ENCODE measurements at places on chromosomes 4 and X.

GRCh38 chrX:68755616-68756125, 73.2 kb upstream of the EFNB1 start:
- DNase-seq = no peak

- DNase-seq = no peak
Measured at GRCh38 chrX:68598841-68599240, 48.6 kb upstream of the STARD8 start.

DNA sequence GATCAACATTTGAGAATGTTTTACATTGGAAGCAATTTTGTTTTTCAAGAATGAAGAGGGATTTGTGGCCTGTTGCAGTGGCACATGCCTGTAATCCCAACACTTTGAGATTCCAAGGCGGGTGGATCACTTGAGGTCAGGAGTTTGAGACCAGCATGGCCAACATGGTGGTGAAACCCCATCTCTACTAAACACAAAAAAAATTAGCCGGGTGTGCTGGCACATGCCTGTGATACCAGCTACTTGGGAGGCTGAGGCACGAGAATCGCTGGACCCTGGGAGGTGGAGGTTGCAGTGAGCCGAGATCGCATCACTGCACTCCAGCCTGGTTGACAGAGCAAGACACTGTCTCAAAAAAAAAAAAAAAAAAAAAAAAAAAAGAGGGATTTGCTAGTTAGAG, 127.8 kb downstream of the RPA4 start:
- no peak for DNase-seq

- DNase-seq = no peak
Measured at GRCh38 chr4:137707102-137707620, 174.9 kb upstream of the PCDH18 start.

- DNase-seq = no peak
Measured at GRCh38 chr4:24720436-24720835, 74.9 kb upstream of the SOD3 start.
